Type B pancreatic cell (in vitro differentiated cells): ENCODE measurements at places on chromosomes 13 and 19.

DNA sequence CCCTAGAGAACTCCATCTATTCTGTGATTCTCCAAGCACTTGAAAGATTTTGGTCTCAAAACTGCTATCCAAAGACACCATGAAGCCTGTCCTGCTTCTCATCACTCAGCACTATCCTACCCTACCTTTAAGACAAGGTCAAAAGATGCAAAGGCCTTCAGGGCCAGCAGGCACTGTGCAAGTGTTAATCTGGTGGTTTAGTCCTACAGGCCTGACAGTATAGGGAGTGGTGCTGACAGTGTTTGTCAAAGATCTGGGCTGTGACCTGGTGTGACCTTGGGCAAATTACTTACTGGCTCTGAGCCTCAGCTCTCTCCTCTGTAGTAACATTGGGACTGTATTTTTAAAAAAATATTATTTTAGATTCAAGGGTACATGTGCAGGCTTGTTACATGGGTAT, 28.0 kb downstream of the SIAH3 start:
- DNase-seq, result no peak

GRCh38 chr13:100131863-100132574, 43.1 kb downstream of the PCCA start:
- DNase-seq, result no peak

GRCh38 chr13:39600766-39601165, 2.2 kb downstream of the LHFPL6 start:
- no peak for DNase-seq

- no peak for DNase-seq
These were observed 32.3 kb upstream of the EHD2 start for GRCh38 chr19:47680858-47681332.

GRCh38 chr19:32309711-32310390, 35.6 kb upstream of the ZNF507 start:
- no peak for DNase-seq

GRCh38 chr13:91313103-91313502, 34.4 kb upstream of the MIR17HG start:
- DNase-seq, result no peak

DNA sequence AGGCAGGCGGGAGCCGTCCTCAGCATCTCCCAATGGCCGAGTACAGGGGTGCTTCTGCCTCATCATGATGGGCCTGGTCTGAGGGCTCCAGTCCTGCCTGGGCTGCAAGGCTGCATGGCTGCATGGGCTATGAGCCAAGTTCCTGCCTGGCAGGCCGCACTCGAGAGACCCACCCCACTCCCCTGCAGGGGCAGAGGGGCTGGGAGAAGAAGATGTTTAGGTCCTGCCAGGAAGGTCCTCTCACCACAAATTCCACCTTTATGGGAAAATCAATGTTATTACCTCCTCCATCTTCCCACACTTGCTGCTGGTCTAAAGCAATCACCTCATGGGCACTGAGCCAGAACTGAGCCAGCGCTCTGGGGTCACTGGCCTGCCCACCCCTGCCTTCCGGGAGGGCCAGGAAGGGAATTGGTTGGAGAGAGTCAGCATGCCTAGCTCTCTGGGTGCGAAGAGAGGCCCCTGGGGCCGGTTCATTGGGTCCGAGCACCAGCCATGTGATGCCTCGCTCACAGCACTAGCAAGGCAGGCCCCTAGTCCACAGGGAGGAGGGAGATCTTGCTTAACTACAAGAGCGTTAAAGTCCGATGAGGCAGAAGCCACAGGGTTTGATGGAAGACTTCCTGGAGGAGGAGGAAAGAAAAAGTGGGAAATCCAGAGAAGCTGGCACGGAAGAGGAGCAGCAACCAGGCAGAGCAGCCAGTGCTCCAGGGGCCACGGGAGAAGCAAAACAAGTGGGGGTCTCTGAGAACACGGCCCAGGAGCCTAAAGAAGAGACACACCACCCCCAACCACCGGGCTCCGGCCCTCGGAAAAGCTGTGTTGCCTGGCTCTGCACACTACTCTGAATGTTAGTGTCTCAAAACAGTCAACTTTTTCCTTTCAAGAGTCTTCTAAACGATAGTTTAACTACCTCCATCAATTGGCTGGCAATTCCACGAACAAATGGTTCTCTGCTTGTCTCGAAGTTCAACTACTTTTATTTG, 63.1 kb downstream of the CEBPG start:
- no peak for DNase-seq

GRCh38 chr19:53086949-53087348, 16.3 kb downstream of the ZNF160 start:
- no peak for DNase-seq
